Activated T-cell treated with anti-CD3 and anti-CD28 coated beads, Interleukin-2, amount 50 U/mL, for 48 hours (primary cell): ENCODE measurements at places on chromosomes 2 and 18.

DNA sequence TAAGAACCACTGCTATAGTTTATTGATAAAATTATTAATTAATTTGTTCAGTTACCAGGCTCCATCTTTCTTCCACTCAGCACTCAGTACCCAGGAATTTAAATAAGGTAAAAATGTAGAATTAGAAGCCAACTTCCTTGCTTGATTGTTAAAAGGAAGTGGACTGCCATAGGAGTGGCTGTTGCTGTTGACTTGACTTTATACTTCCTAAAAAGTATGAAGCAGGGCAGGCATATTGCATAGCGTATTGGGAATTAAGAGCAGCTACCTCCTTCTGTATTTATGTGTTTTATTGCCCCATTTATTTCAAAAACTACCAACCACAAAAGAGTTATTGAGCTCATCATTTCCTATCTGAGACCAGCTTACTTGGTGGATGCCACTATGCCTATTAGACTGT is 27.9 kb downstream of the PSMD1 start:
- no peak for DNase-seq

- no peak for DNase-seq
Observed at GRCh38 chr2:239800785-239801386, 224.3 kb downstream of the NDUFA10 start.

DNA sequence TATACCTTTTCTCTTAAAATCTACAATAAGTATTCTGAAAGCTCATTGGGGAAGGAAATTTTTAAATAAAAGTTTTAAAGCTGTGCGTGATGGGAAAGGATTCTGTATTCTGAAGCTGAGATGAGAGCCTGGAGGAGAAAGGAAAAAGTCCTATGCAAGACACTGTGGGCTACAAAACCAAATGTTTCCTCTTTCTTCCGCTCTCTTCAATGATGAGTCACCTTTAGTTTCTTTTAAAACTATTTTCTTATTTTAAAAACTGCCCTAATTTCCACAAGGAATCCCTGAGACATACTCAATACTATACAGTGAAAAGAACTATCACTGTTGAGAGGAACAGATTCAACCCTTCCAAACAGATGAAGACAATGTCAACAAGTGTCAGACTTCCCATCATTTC is 87.4 kb downstream of the INO80D start:
- no peak for DNase-seq

- no peak for DNase-seq
Observed at GRCh38 chr2:96471772-96472171, 33.4 kb downstream of the NEURL3 start.

- no peak for DNase-seq
Observed at GRCh38 chr2:166568409-166568808, 74.4 kb upstream of the SCN7A start.

DNA sequence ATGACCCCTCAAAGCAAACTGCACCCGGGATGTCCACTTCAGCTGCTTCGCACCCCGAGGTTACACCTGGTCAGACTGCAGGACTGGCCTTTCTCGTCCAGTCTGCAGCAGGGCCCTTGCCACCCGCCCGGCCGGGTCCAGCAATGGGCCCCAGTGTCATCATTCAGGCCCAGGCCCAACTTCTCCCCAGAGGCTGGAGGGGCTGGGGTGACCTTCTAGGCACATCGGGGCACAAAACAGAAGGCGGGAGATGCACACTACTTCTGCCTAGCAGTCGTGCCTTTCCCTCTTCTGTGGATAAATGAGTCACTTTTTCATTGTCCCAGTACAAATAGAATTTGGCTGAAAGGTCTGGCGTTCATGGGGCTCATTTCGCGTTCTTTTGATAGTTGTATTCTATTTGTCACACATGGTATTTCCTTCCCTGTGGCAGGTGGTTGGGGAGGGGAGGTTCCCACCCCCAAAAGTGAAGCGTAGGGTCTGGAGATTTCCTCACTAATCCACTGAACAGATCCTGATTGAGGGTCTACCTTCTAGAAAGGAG is 56.9 kb upstream of the ID2 start:
- no peak for DNase-seq

DNA sequence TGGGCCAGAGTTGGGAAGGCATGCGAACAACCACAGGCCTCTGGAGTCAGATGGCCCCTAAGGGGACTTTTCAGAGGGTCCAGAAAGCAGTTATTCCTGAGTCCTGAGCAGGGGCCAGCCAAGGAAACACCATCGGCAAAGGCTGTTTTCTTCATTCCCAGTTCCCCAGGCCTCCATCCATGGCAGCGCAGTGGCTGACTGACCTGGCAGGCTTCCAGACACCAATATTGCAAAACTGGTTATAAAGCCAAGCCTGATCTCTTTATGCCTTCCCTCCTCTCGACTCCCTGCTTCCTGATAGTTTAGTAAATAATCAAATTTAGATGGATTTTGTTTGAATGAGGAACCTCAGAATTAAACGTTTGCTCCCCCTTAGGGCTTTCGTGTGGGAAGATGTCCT is 133.4 kb upstream of the ITGA6 start:
- DNase-seq: no peak

DNA sequence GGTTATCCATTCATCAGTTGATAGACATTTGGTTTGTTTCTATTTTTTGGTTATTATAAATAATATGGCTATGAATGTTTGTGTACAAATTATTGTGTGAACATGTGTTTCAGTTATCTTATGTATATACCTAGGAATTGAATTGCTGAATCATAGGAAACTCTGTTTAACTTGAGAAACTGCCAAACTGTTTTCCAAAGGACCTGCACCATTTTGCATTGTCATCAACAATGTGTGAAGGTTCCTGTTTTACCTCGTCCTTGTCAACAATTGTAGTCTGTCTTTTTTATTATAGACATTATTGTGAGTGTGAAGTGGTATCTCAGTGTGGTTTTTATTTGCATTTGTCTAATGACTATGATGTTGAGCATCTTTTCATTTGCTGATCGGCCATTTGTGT is 17.1 kb downstream of the PDK1 start:
- DNase-seq: no peak

DNA sequence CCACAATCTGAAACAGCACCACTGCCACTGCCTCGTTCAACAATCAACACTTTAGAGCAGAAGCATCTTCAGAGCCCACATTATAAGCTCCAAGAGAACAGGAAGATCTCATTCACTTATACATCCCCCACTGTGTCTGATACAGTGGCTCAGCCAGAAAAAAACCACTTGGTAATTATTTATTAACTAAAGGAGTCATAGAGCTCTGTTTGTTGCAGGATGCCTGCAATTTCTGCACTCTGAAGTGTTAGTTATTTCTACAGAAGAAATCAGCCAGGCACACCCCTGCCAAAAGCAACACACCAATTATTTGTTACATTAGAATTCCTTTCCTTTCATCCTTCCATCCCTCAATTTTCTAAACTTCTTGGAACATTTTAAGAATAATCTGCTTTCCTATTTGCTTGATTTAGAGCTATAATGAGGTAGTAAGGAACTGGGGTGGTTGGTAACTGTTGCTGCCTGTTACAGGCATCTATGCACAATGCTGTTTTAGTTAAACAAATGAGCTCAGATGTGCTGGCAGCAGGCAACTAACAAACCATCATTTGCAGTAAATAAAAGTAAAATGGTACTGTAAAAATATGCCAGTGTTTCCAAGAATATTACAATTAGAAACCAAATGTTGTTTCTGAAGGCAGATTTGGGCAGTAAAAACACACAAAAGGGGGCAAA is 59.9 kb downstream of the DYM start:
- no peak for DNase-seq

- DNase-seq: no peak
Observed at GRCh38 chr2:96642564-96643360, at the start of gene FER1L5. Gene FER1L5, plus strand, starts transcription at chr2:96642764. Its CDS starts 73 bp downstream, at chr2:96642837.

DNA sequence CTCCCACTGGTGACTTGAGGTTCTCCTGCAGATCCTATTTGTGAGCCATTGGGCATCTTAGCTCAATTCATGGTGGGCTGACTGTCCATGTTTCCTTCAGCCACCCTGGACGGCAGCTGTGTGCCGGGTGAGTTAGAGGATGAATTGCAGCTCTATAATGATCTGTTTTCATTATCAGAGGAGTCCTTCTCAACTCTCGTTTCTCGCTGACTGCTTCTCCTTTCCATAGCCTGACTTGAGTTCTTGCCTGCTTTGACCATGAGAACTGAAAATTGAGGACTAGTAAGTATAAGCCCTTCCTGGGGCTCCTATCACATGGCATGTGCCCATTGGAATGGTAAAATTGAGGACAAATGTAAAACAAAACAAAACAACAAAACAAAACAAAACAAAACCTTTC is 121.8 kb downstream of the CDC42EP3 start:
- DNase-seq: no peak

GRCh38 chr2:177728399-177728765 is 335.8 kb downstream of the AGPS start:
- no peak for DNase-seq

- DNase-seq: no peak
Observed at GRCh38 chr2:128809259-128809636, 490.6 kb upstream of the HS6ST1 start.

- no peak for DNase-seq
Observed at GRCh38 chr2:219671279-219671678, 43.8 kb downstream of the SLC4A3 start.

GRCh38 chr18:44557616-44558151 is 123.0 kb upstream of the SETBP1 start:
- no peak for DNase-seq

DNA sequence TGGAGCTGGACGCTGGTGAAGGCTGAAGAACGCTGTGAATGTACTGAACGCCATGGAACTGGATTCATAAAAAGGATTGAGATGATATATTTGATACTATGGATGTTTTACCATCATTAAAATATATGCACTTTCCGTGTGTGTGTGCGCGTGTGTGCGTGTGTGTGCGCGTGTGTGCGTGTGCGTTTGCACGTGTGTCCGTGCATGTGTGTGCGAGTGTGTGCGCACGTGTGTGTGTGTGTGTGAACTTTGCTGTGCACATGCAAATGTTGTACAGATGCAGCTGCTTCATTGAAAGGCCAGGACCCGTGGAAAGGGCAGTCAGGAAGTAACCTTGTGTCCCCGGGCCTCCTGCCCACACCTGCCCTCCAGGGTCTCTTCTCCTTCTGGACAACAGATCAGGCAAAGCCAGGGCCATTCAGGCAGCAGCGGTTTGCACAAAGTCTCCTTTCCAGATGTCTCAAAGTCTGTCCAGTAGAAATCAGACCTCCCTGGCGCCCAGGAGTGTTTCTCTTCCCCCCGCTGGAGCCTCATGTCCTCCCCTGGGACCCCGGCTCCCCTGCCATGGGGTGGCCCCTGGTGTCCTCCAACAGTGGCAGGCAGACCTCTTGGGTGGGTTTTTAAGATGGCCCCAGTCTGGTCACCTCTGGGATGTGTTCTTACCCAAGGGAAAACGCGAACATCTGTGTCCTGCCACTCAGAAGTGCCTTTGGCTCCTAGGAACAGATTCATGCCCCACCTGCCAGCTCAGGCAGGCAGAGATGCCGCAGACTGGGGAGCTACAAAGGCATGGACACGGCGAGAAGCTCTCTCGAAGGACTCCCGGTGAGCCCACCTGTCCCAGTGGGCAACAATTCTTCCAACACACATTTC is 86.1 kb upstream of the GPC1 start:
- DNase-seq: no peak

DNA sequence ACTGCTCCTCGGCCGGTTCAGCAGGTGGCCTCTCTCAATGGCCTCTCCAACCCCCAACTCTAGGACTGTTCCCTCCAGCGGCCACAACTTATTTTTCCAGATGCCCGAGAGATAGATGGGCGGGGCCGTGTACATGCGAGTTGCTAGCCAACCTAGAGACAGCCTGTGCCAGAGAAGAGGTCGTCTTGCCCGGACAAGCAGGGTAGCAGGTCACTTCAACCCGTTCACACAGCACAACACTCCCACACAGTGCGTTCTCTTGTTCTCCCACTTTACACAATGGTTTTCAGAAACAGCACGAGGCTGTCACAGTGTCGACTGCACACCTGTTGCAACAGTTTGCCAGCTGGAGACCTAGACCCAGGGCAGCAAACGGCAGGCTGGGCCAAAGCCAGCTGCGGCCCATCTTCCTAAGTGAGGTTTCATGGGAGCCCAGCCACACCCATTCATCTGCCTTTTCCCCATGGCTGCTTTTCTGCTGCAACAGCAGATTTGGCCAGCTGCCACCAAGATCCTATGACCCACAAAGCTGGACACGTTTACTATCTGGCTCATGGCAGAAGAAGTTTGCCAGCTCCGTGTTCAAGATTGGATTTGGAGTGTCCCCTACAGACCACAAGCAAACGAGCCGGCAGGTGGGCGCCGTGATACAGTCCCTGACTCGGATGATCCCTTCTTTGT is 7.3 kb upstream of the PRLH start:
- DNase-seq: no peak

DNA sequence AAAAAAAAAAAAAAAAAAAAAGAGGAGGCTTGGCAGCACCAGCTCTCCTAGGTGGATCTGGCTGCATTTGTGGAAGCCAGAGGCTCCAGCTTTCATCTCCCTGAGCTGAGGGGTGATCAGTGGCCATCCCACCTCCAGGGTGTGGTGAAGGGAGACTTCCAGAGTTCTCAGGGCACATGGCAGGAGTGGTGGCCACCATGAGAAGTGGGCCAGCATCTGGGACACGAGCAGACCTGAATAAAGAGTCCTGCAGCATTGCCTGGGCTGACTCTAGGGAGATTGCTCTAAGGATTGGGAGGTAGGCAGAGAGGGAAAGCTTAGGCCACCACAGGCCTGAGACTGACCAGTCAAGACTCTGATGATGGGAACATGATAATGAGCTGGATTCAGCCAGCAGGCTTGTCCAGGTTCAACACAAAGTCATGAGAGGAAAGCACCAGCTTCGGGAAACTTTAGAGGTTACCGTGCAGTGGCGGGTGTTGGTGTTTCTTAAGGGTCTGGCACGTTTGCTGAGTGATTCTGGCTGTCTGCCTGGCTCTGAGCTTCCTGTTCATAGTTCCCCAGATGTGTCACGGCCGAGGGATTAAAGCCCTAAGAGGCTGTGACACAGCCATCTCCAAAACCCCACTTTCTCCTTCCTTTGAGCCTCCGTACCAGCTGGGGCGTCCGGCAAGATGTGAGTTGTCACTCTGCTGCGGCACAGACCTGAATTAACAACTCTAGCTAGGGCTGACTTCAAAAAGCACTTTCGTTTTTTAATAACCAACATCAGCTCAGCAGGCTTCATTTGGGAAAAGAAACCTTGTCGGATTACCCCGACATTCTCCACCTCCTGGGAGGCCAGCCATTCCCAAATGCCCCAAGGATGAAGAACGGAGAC is 38.3 kb upstream of the IL1R1 start:
- peak; percentile 84 for DNase-seq

- DNase-seq: no peak
Observed at GRCh38 chr2:237208373-237209260, 122.9 kb downstream of the COPS8 start.

GRCh38 chr2:98504381-98505109 is 59.9 kb downstream of the INPP4A start:
- no peak for DNase-seq

- DNase-seq: no peak
Observed at GRCh38 chr2:62536873-62537547, 31.0 kb upstream of the TMEM17 start.
